ENCODE measurements at places on chromosomes 12 and 14.

DNA sequence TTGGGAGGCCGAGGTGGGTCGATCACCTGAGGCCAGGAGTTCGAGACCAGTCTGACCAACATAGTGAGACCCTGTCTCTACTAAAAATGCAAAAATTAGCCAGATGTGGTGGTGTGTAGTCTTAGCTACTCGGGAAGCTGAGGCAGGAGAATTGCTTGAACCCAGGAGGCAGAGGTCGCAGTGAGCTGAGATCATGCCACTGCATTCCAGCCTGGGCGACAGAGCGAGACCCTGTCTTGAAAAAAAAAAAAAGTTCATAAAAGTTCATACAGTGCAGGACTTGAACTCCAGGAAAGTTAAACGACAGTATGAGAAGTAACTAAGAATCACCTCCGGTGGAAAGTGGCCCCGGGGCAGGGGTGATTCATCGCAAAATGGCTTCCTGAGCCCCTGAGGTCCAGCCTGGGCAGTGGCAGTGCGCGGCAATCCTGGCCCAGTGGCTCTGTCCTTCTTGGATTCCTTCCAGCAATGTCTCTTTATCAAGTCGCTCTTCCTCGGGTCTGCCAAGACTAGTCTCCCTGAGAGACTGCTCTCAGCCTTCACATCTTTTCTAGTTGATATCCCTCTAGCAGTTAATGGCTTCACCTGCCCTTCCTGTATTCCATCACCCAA, 16.7 kb upstream of the MAP1LC3B2 start:
- no peak for DNase-seq

DNA sequence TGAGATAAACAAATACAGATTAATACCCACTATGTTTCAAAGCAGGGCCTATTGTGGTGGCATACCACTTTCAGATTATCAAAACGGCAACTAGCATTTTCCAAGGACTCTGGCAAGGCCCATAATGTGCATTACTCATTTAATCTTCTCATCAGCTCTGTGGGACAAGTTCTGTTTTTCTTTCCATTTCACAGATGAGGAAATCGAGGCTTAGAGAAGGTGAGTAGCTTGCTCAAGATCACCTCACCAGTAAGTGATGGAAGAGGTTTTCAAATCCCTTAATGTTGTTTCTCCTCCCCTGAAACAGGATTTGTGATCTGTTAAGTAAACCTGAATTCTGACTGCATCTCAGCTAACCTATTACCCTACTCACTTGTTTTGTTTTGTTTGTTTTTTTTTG, 3.9 kb upstream of the PYGL start:
- no peak for DNase-seq

- DNase-seq, result peak; percentile 50
These were observed 117.4 kb downstream of the EML1 start for GRCh38 chr14:99910337-99911309.

DNA sequence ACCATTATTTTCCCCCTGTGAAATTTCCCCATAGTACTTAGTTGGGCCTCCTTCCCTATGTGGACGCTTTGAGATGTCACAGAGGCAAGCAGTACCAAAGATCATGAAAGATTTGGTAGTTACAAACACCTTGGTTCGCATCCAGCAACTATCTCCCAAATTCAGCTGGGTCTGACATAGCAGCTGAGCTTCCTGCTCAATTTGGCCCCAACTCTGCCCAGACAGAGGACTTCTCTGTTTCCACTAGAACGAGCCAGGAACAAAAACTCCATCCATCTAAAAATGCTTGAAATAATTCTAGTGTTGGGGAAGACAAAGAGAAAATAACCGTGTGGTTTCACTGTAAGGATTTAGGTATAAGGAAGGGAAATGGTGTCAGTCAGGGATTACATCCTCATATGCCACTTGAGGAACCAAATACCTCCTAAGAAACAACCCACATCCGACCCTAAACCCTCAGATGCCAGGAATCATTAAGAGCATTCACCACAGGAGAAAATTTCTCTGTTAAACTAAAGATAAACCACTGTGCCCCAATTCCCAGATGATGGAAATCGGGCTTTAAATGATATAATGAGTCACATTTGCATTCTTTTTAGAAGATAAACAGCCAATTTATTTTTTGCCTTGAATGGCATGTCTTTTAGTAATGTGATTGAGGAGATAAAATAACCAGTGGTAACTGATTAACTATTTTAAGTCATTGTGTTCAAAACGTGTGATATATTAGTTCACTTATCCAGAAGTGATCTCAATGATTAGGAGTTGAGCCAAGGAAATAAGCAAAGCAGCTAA, 103.7 kb upstream of the IFNG-AS1 start:
- DNase-seq, result no peak

- DNase-seq, result no peak
These were observed 42.8 kb downstream of the TSPAN9 start for GRCh38 chr12:3119756-3120601.

GRCh38 chr14:57869617-57870016, 3.7 kb upstream of the SLC35F4 start:
- no peak for DNase-seq

DNA sequence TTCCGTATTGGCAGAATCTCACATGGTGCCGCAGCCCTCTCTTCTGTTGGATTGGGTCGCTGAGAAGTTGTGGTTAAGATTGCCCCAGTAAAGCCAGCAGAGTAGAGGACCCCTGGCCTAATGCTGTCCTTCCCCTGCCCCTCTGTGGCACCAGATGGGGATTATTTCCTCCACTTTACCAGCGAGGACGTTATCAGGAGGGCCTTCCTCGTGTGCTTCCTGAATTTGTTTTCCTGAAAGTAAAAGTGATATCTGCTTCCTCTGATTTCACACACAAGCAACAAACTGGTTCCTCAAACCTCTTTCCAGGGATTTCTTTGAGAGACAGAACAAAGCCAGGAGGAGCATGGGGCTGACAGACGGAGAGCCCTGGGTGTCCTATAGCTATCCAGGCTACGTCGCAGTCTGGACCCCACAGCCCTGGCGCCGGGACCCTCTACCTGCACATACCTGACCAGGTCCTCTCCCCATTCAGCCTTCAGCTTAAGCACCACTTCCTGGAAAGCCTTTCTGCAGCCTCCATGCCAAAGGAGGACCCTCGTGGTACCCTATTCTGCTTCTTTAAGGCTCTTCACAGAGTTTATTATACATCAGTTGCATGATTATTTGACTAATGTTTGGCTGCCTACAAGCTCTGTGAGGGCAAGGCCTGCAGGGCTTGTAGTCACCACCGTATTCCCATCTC, 314.8 kb upstream of the FKBP4 start:
- DNase-seq, result no peak

DNA sequence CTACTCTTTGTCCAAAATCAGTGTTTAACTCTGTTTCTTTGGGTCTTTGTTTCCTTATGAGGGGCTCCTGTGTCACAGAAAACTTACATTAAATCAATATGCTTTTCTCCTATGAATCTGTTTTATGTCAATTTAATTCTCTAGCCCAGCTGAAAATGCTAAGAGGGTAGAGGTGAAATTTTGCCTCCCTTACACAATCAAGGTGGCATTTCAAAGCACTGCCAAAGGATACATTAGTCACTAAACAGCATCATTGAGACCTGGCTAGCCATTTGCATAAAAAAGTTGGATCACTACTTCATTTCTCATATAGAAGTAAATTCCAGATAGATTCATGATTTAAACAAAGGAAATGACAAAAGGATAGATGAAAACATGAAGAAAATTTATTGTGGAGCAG, 12.1 kb downstream of the TCL1B start:
- no peak for DNase-seq

DNA sequence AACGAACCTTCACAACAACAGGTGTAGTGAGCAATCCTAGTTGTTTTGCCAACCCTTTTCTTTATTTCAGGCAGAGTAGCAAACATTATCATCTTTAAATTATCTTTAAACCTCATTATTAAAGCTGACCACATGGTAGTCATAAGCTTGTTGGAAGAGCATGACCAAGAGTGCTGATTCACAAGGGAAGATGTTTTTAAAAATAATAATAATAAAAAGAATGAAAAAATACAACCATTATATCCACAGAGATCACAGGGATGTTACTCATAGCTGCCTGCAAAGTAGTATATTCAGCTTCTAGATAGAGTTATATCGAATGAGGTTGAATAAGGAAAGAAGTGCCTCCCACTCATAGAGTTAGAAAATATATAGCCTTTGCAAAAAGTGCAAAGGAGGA, 101.0 kb upstream of the FLRT2 start:
- no peak for DNase-seq

DNA sequence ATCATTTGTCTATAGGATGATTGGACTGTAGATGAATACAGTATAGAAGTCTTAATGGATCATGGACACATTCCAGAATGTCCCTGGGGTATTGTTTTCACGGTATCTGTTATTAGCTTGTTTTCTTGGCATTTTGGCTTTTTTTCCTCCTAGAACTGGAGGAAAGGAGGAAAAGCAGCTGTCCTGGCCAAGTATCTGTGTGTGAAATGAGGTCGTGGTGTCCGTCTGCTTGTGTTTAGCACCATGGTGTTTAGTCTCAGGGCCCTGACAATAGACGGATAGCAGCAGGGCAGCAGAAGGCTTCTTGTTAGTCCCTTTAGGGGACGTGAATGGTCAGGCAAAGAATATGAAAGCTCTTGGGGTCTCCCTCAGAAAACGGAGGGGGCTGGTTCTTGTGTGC, 21.2 kb downstream of the FGF6 start:
- no peak for DNase-seq

DNA sequence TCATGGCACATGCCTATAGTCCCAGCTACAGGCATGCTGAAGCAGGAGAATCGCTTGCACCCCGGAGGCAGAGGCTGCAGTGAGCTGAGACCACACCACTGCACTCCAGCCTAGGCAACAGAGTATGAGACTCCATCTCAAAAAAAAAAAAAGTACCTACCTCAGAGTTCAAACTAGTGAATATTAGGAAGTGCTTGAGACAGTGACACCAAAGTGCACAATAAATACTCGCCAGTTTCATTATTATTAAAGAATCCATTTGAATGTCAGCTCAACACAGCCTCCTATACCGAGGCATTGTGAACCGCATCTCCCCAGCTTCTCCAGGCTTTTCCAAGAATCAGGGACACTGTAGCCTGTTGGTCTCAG, 5.0 kb downstream of the GAPDH start:
- peak; percentile 65 for DNase-seq

DNA sequence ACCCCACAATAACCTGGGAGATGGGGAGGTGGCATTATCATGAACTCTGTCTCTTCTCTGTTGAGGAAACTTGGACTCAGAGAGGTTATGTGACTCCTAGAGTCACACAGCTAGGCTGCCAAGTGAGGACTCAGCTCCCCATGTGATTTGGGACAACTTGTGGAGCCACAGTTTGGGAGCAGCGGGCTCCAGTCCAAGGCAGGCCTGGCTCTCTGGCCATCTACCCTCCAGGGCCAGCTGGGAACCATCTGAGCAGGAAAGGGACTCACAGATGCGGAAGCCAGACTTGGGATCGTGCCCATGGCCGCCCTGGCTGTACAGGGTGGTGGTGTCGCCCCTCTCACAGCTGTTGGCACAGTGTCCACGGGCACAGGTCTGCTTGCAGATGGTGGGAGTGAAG, 59.1 kb downstream of the ISCA2 start:
- no peak for DNase-seq

DNA sequence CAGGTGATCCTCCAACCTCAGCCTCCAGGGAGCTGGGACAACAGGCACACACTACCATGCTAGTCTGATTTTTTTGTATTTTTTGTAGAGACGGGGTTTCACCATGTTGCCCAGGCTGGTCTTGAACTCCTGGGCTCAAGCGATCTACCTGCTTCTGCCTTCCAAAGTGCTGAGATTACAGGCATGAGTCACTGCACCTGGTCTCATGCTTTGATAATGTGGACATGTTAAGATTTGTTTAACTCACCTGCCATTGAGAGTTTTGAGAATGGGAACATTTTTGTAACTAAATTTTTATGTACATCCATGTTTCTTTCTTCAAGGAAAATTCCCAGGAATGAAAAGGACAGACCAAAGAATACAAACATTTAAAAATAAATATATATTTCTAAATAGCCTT, 121.2 kb downstream of the MIPOL1 start:
- peak; percentile 49 for DNase-seq
